ENCODE measurements at places on chromosomes 11 and 22.

- no peak for DNase-seq
Measured at GRCh38 chr11:119673759-119674336, 55.2 kb downstream of the NECTIN1 start.

- DNase-seq: peak; percentile 22
Measured at GRCh38 chr11:58330861-58331260, 28.0 kb downstream of the OR5B17 start.

DNA sequence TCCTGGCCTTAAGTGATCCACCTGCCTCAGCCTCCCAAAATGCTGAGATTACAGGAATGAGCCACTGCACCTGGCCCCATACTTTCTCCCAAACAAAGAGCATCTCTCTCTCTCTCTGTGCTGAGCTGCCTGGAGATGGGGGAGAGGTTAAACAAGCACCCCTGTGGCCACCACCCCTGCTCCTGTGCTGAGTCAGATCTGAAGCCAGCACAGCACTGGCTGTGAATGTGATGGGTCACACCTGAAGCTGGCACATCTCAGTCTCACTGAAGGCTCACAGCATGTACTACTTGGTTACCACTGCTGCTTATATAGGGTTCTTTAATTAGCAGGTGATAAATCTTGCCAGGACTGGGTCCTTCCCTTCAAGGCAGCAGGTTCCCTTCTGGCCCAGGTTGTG is 10.8 kb upstream of the WEE1 start:
- no peak for DNase-seq

DNA sequence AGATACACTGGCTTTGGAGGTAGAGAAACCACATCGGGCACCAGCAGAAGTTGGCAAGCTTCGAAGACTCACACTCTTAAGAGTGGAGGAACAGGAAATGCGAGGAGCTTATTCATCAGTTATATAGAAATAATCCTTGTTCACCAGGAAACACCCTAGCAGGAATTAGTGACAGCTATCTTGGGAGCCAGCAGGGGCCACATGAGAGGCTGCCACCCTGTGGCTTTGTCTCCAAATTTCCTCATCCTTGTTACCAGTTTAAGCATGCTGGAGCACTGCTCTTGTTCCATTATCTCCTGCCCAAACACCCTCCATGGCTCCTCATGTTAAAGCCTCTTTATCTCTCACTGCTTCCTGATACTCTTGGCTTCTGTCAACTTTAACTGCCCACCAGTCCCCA is 131.0 kb downstream of the PLEKHA7 start:
- DNase-seq: no peak

- no peak for DNase-seq
Measured at GRCh38 chr11:128181984-128182383, 405.4 kb downstream of the ETS1 start.

DNA sequence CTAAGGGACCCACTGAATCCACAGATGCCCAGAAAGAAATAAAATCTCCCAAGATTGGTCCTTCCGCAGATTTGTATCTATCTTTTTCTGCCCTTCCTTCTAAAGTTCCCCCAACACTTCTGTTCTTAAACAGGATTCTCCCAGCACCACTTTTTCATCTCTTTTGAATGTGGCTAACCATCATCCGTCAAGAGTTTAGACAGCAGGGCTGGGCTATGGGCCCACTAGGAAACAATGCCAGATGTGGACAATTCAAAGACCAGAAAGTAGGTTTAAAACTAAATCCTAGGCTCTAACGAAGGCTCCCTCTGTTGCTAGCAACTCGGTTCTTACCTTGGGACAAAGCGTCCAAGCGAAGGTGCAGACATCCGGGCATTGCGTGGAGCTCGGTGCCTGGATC is 100.0 kb downstream of the AMBRA1 start:
- no peak for DNase-seq

DNA sequence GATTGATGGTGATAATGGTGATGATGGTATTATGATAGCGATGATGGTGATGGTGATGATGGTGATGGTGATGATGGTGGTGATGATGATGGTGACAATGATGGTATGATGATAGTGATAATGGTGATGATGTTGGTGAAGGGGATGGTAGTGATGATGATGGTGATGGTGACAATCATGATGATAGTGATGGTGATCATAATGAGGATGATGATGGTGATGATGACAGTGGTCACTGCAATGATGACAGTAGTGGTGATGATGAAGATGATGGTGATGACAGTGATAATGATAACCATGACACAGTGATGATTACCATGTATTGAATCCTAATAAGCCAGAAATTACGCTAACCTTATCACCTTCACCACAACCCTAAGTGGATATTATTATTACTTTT is 128.2 kb downstream of the SHANK2 start:
- DNase-seq: no peak

DNA sequence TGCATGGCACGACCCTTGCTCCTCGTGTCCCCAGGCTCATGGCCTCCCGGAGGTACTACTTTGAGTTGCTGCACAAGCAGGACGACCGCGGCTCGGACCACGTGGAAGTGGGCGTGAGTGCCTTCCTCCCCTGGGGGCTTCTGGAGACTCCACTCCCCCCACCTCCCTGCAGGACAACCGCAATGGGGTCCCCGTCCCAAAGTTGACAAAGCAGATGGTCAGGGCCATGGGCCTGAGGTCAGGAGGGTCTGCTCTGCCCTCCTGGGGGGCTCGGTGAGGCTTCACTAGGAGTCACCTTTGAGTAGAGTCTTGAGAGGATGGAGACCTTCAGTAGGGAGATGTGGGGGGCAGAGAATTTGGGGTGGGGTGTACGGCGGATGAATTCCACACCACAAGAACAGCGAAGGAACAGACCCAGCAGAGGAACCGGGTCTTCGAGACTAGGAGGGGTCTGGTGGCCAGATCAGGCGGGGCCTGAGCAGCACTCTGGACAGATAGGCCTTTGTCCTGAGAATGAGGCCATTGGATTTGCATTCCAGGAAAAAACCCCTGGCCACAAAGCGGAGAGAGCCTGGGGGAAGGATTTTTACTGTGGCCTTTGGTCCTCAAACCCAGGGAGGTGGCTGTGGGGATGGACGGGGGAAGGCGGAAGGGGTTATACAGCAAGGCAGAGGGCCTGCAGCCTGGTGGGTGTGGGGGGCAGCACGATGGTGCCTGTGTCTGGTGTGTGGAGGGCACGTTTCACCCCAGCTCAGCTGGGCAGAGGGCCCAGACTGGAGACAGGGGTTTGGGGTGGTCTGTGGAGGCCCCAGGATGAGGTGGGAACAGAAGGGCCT is 4.6 kb downstream of the B4GALNT4 start:
- no peak for DNase-seq

DNA sequence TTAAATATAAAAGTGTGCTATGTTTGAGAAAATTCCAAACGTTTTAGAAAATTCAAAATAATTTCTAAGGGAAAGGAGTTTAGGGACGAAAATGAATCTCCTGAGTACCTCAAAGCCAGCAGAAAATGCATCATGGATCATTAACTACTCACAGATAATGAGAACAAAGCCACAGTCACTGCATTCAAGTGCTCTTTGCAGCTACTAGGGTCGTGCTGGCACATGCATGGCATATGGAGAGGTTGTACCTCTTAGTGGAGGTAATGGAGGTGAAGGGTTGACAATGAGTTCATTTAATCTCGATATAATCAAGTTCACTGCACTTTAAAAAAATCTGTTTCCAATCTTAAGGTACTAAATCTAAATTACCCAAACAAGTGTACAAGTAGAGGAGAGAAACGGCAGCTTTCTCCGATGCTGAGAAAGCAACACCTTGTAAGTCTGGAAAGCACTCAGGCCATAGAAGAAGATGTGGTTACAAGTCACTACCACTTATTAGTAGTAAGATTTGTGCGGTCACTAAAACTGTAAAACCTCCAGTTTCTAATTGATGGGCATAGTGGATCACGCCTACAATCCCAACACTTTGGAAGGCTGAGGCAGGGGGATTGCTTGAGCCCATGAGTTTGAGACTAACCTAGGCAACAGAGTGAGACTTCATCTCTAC is 261.1 kb upstream of the ANO3 start:
- DNase-seq: no peak

DNA sequence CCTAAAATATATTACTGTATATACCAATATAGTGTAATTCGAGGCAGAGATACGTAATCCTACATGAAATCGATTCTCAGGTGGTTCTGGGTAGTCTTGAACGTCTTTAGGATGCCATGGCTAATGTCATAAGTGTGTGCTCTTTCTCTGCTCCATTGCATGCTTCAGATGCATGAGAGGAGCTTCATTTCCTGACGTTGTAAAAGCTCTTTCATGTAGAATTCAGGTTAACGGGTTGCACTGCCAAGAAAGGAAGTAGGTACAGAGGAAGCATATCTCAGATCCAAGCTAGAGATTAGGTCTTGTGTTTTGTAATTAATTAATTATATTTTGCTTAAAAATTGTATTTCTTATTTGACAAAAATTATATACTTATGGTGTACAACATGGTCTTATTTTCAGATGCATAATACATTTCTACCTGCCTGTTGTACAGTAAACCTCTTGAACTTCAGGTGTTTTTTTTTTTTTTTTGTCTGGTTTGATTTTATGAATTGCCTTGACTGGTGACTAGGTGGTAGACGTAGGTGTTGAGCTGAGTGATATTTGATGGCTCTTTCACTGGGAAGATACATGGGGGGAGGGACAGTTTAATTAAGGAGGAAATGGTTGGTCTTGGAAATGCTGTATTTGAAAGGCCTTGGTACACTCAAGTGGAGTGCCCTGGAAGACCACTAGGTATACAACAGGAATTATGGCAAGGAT is 9.3 kb downstream of the NUP50 start:
- no peak for DNase-seq

DNA sequence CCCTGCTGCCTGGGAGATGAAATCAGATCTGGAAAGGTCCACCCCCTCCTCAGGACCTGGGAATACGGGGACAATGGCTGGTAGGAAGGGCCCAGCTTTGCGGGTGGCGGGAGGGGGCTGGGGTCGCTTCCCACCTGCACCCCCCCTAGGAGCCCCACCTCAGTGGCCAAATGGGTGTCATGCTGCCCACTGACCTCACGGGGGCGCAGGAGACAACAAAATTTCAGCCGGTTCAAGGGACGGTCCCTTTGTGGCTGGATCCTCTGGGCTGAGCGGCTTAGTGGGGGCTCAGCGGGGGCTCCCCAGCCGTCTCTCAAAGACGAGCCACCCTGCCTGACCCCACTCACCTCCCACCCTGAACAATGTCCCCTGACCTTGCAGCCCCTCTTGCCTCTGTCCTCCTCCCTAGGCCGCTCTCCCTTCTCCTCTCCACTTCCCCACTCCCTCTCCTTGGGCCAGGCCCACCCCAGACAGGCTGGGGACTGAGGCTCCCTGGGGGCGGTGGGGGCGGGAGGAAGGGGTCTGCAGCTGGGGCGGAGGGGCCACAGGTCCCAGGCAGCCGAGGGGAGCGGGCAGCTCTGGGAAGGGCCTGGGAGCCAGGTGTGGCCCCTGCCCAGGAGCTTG is 39.3 kb upstream of the H19 start:
- no peak for DNase-seq

- no peak for DNase-seq
Measured at GRCh38 chr22:27051407-27051806, 394.0 kb downstream of the MIAT start.

GRCh38 chr22:28736301-28737155 is 5.1 kb downstream of the CHEK2 start:
- no peak for DNase-seq

DNA sequence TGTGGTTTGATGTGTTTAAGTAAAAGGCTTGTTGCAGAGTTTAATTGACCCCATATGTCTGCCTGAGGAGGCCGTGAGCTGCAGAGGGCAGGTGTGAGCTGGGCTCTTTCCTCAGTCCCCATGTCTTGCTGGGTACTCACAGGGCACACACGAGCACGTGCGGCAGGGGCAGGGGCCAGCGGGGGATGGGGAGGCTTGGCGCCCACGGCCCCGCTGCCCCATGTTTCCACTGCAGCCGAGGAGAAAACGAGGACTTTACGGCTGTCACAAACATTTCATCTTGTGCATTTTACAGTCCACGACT is 24.7 kb upstream of the CCDC188 start:
- DNase-seq: no peak

GRCh38 chr22:44305455-44305854 is 7.3 kb downstream of the SHISAL1 start:
- DNase-seq: no peak

- no peak for DNase-seq
Measured at GRCh38 chr22:31876156-31876920, 68.0 kb upstream of the YWHAH start.

DNA sequence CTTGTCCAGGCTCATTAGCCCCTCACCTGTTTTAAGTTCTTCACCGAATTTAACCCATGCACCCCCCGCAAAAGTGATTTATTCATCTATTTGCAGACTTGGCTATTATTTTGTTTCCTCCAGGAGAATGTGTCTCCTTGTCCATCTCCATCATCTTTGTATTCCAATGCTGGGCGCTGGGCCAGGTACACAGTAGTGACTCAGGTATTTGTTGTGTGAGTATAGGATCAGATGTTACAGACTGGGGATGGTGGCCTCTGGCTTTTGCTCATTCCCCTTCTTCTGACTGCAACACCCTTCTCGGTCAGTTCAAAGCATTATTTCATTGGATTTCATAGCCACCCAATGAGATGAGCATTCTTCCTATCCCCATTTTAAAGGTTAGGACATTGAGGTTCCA is 408.2 kb downstream of the MN1 start:
- DNase-seq: no peak

GRCh38 chr11:128585498-128586238 is 1.7 kb downstream of the ETS1 start:
- DNase-seq: no peak

DNA sequence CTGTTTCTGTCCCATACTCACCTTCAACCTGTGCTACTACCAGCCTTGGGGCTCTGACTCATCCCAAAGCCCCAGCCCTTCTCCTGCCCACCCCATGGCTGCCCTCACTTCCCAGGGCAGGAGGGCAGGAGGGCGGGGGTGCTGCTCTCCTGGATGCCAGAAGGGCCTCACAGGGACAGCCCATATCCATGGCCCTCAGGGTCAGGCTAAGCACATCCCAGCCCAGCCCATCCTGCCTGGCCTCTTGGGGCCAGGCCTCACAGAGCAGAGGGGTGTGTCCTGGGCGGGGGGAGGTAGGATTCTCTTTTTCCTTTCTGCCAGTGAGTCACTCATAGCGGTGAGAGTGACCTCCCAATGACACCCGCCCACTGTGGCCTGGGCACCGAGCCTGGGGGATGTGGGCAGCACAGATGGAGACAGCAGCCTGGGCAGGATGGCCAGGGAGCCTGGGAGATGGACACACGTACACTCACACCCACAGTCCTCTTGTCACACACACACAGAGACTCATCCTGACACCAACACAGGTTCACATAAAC is 2.4 kb downstream of the LTBP3 start:
- peak; percentile 69 for DNase-seq

- no peak for DNase-seq
Measured at GRCh38 chr11:134482865-134483264, 70.8 kb upstream of the B3GAT1 start.

DNA sequence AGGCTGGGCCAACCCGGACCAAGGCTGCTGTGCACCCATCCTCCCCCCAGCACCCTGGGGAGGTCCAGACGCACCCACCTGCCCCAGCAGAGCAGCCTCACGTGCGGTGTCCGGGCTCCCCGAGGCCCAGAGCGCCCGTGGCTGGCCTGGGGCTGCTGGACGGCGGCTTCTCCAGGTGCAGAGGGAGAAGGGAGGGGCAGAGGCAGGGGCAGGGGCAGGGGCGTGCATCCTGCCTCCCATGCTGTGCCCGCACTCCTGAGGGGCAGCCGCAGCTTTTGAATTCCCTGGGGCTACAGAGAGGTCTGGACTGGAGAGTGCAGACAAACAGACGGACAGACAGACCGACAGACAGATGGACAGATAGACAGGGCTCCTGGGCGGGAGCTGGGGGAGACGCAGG is 83.6 kb upstream of the PRR5 start:
- no peak for DNase-seq

- DNase-seq: peak; percentile 64
Measured at GRCh38 chr11:45847911-45848316, 639 bp downstream of the CRY2 start.

- peak; percentile 3 for DNase-seq
Measured at GRCh38 chr11:89168396-89168795, 9.3 kb upstream of the TYR start.
